ENCODE measurements at places on chromosomes 12 and 14. TPM values are rescaled to one million over a fixed set of nuclear protein-coding genes. Genes with fewer than 3 reads are reported as not detected.

GRCh38 chr14:32696325-32697091 lies 242.2 kb upstream of the NPAS3 start:
- no peak for DNase-seq

GRCh38 chr12:72622556-72622955 lies 350.4 kb downstream of the TRHDE start:
- no peak for DNase-seq

DNA sequence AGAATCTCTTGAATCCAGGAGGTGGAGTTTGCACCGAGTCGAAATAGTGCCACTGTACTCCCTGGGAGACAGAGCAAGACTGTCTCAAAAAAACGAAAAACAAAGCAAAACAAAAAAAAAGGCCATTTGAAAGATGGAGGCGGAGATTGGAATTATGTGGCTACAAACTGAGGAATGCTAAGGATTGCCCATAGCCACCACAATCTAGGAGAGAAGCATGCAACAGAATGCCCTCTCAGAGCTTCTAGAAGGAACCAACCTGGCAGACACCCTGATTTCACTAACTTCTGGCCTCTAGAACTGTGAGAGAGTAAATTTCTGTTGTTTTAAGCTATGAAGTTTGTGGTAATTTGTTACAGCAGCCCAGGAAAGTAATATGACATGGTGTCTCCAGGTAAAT lies 50.1 kb upstream of the LIMA1 start:
- no peak for DNase-seq

- DNase-seq = no peak
Measured at GRCh38 chr14:95188380-95188779, 31.1 kb upstream of the DICER1 start.

DNA sequence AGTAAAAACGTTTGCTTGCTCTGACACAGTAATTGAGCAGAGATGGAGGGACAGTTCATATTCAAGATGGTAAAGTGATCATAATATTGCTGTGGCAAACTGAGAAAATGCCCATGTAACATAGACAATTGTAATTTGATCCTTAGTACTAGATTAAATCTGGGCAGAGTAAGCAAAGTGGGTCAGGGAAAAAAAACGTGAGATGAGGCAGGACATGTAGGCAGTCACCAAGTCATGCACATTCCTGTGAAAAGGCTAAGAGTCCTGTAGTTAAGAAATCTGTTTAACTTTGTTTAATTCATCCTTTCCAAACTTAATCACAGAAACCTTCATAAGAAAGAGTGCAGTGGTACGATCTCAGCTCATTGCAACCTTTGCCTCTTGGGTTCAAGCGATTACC lies 16.1 kb downstream of the BTBD7 start:
- no peak for DNase-seq

DNA sequence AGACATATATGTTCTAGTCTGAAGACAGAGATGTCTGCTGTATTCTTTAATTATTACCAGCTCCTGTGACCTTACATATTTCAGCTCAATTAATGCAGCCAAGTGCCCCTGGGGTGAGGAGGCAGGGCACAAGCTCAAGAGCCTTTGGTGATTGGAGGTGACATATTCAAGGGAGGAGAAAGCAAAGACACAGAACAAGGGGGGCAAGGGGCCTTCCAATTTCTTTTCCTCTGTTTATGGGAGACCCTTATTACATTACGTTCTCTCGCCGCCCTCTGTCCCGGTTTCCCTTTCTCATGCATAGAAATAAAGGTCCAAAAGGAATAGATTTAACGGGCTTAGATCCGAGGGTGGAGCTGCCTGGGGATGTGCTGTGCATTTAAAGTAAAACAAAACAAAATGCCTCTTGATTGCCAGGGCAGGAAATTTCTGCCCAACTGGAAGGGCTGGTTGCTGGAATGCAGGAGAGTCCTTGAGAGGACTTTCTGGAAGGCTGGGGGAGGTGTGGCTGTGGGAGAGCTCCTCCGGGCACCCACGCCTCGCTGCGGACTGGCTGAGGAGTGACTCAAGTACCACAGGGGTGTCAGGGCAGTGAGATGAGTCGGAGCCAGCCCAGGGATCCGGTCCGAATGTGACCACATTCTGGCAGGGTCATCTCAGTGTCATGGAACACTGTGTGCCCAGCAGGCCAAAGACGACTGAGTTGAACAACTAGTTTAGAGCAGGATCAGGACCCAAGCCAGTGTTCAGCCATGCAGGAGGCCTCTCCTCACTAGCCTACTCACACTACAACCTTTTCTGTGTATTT lies 32.1 kb upstream of the GSG1 start:
- no peak for DNase-seq

GRCh38 chr12:103765322-103765721 lies 75.7 kb downstream of the NT5DC3 start:
- no peak for DNase-seq

GRCh38 chr12:9866860-9867269 lies 2.3 kb downstream of the CLEC2B start:
- DNase-seq = no peak

DNA sequence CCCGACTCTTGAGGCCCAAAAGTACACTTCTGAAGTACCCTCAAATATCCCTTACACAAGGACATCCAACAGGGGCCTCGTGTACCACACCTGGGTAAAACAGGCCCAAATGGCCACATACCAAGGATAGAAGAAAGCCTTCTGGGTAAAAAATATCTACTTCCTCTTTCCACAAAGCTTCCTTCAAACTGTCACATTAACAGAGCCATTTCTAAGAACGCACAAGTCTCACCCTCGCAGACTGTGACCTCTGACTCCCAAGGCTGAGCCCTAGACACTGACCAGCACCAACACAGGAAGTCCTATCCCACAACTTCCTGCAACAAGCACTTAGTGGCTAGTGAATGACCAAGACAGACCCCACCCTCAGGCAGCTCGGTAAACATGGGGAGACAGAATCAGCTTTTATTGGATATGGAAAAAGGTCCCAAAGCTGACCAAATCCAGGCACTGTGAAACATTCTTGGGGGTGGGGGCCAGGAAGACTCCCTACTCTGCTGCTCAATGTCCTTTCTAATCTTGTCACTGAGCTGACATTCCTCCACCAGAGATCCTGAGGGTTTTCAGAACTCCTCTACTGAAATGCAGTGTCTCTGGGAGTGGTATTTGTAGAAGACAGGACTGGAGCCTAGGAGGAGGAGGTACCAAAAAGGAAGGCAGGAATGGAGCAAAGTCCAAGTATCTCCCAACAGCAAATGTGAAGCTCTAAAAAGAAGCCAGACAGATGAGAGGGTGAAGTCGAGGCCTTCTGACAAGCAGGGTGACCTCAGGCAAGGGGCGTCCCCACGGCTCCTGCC lies 15.9 kb downstream of the KCTD10 start:
- no peak for DNase-seq

- DNase-seq = no peak
Measured at GRCh38 chr12:46674800-46675199, 151.0 kb downstream of the SLC38A4 start.

DNA sequence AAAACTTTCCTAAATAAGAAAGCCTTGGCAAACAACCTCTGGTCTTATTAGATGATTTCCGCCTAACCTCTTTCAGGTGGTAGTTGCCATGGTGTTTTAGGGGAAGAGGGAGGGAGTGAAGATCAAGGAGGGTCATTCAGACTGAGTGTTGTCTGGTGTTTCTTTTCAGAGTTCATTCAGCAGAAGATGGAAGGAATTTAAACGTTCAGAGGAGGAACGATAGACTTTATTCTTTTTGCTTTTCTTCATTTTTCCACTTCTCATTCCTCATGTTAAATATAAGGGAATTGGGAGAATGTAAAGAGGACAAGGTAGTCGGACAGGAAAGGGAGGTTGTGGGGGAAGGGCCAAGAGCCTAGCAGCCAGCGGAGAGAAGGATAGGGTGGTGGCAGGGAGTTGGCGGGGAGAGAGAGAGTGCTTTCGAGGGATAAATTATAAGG lies 17.4 kb upstream of the SALL2 start:
- DNase-seq = no peak

Gene KCNC2
- not detected for total RNA-seq

Gene RIN3
- 27.9 TPM for total RNA-seq

Gene FZD10
- not detected for total RNA-seq

Gene C1RL
- total RNA-seq = 18.6 TPM

Gene DHRS4
- 14.8 TPM for total RNA-seq

Gene TRHDE
- not detected for total RNA-seq
